Activated CD4-positive, alpha-beta T cell treated with anti-CD3 and anti-CD28 coated beads, Interleukin-2, Interleukin-6, amounts not matched to agents 100 ng/mL and 50 ng/mL, durations not matched to agents 16 hours and 8 hours (primary cell): ENCODE measurements at places on chromosomes 1 and 21.

GRCh38 chr1:58904299-58905125 is 120.7 kb upstream of the JUN start:
- DNase-seq: no peak

- DNase-seq: no peak
Measured at GRCh38 chr1:201708085-201708512, 120.9 kb upstream of the IPO9 start.

DNA sequence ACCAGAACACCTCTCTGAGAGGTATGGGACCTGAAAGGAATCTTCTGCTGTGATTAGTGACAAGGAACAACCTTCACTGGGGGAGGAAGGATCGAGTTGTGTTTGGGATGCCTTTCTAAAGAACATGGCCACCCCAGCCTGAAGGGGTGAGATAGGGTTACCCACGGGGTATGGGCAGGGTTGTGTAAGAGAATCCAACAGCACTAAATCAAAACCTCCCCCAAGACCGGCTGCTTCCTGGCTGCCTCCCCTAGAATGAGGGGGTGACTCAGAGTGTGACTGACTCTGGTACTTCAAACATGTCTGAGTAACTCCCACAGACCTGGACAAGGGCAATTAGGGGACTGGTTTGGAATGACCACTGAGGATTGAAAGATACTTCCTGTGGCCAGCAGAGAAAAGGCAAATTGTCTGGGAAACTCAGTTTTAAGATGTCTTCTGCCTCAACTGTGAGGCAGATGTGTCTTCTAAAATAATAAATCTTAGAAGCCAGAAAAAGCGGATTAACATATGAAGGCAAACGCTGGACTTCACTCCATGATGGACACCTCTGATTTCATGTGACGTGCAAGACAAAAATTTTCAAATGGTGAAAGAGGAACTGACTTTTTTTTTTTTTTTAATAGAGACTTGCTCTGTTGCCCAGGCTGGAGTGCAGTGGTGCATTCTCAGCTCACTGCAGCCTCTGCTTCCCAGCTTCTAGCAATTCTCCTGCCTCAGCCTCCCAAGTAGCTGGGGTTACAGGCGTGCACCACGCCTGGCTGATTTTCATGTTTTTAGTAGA is 6.7 kb upstream of the PTPN14 start:
- peak; percentile 21 for DNase-seq

- no peak for DNase-seq
Measured at GRCh38 chr1:3625151-3625907, 514 bp downstream of the TPRG1L start.

GRCh38 chr1:242162140-242162539 is 163.2 kb upstream of the MAP1LC3C start:
- no peak for DNase-seq

GRCh38 chr1:235006132-235006721 is 122.4 kb downstream of the TOMM20 start:
- peak; percentile 65 for DNase-seq

DNA sequence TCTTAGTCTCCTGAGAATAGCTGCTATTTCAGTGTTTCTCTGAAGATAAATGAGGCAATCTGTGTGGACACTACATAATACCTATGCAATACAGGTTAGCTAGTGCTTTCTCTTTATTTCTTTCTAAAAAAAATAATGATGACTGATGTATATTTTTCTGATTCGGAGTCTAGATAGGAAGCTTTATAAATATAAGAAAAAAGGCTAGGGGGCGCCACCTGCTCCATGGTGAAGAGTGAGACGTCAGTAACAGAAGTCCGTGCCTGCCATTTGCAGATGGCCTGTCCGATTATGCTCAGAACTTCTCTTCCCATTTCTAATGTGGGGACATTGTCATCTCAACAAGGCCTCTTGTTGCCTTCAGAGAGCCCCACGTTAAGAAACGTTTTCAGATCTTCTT is 26.4 kb downstream of the QSOX1 start:
- peak; percentile 31 for DNase-seq

GRCh38 chr1:223455470-223455869 is 62.3 kb downstream of the CCDC185 start:
- DNase-seq: no peak

- no peak for DNase-seq
Measured at GRCh38 chr1:197973206-197973605, 56.0 kb downstream of the LHX9 start.

- no peak for DNase-seq
Measured at GRCh38 chr1:58884706-58885661, 101.1 kb upstream of the JUN start.

DNA sequence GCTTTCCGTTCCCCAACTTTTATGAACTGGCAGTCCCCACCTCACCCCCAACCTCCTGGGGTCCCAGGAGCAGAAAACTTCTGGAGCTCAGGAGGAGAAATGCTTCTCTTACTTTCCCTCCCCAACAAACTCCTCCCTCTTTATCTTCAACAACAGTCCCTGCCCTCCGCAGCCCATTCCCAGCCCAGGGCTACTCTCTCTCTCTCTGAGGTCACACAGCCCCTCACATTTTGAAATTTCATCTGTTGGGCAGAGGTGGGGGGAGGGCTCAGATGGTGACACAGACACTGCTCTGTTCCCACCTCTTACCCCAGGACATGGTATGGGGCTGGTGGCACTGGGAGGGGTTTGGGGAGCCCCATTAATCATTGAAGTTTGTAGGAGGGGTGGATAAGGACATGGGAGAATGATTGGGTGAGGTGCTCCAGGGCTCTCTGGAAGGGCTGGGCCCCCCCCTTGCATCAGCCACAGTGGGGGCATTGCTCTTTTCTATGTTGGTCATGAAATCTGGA is 6.0 kb downstream of the PIK3CD start:
- no peak for DNase-seq

GRCh38 chr1:100535264-100535663 is 2.7 kb upstream of the GPR88 start:
- no peak for DNase-seq

GRCh38 chr21:14244911-14245310 is 29.0 kb downstream of the RBM11 start:
- no peak for DNase-seq

DNA sequence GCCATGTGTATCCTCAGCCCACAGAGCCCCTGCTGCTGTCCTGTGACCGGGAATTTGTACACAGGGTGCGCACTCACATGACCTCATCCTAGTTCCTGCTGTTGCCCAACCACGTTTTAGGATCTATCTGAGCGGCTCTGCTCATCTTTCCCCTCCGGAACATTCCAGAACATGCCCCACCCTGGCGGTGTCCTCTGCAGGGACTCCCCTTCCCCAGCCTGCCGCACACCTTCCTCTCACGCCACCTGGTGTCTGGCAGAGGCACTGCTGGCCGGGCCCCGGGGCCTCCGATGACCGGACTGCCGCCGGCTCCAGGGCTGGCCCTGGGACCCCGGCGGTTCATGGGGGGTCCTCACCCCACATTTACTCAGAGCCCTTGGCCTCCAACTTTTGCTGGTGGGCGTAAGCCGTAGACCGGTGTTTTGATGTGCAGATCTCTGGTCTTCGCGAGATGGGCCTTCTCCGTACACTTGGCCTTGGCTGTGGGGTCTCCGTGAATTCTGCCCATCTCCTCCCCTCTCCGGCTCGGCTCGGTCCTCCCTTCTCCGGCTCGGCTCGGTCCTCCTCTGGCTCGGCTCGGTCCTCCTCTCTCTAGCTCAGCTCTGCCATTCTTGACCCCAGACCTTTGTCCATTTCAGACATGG is 29.5 kb downstream of the ARHGEF16 start:
- DNase-seq: peak; percentile 43

DNA sequence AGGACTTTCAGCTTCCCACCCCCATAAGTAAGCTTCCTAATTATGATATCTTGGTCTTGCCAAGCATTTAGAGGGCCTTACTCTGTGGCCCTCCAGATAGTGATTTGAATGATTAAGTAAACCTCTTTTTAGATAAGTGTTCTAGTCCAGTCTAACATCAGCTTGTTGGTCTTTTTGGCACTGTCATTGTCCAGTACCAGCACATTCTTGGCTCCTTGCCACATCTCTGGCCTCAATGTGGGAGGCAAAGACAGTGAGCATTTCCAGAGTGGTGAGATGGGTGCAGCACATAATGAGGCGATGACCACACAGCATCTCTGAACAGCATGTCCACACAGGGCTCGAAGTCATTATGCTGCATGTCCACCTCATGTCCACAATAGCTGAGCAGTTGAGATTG is 6.1 kb downstream of the CAPZA1 start:
- no peak for DNase-seq

GRCh38 chr1:235999259-235999925 is 65.5 kb downstream of the NID1 start:
- peak; percentile 93 for DNase-seq

- DNase-seq: no peak
Measured at GRCh38 chr21:43819511-43820405, 30.4 kb downstream of the RRP1 start.

- DNase-seq: no peak
Measured at GRCh38 chr1:90963236-90963635, 58.6 kb downstream of the ZNF644 start.

- no peak for DNase-seq
Measured at GRCh38 chr1:53060579-53060978, 1.4 kb upstream of the PODN start.

- no peak for DNase-seq
Measured at GRCh38 chr1:82564333-82564732, 763.6 kb downstream of the ADGRL2 start.

GRCh38 chr21:28066596-28067387 is 925.9 kb downstream of the LTN1 start:
- DNase-seq: no peak

GRCh38 chr1:12185036-12185917 is 18.5 kb downstream of the TNFRSF1B start:
- DNase-seq: no peak

DNA sequence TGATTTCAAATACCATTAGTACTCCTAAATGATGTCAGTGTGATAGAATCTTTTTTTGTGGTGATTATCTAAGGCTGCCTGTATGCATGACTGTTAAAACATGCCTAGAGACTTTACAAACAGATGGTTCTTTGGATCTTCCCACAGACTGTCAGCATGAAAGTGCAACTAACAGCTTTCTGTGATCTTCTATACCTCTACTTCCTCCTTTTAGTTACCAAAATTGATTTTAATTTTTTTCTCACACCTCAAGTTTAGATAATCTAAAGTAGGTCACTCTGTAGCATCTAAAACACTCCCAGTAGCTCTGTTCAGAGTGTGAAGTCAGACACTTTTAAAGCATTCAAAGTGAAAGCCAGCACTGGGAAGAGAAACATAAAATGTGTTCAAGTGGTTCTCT is 534.5 kb downstream of the PTPRC start:
- DNase-seq: peak; percentile 71

DNA sequence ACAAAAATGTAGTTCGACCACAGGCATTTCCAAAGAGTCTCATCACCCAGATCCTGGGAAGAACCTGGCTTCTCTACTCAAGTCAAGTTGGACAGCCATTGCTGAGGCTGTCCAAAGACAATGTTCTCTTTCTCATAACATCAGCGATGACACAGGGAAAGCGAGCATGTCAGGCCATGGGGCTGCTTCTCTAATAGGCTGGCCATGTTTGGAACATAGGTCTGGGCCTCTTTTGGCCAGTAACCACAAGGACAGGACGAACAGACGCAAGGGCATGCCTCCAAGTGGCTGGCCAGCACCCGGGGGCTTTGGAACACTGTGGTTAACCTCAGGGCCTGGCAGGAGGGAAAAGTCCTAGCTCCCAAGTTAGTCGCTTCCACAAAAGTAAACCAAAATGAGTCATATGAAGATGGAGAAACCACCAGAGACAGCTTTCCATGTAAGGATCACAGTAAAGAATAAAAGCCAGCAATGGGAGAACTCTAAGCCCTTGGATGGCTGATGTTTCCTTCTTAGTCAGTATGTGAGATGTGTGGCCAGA is 80.6 kb upstream of the SLC44A3 start:
- DNase-seq: no peak

GRCh38 chr1:211695135-211695816 is 19.9 kb upstream of the NEK2 start:
- peak; percentile 19 for DNase-seq

DNA sequence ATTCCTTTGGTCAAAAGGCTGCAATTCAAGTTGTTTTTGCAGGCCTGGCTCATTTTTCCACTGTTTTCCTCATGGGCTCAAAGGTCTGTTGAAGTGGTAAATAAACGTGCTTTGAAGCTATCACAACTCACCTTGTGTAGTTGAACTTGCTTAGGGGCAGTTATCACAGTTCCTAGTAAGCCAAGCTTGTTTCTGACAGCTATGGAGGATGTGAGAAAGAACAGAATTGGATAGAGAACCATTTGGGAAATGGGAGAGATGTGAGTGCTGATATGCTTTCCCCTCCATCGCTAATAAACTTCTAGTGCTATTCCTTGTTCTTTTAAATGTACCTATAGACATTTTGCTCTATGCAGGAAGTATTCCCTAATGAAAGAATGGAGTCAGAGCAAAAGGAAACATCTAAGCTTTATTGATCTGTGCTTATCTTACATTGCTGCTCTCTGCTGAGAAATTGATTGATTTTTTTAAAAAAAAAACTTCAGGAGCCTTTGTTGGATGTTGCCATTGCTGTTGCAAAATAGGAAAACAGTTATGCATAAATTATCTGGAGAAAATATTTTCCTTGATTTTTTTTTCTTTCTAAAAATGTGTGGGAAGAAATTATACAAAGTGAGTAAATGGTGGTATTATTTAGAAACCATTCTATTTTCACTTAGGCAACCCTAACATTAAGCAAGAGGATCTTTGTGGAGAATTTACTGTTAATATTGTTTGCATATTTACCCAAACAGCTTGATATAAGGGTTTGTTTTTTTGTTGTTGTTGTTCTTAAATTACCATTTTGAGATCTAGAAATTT is 118.2 kb downstream of the MAGI3 start:
- DNase-seq: no peak

GRCh38 chr1:176904057-176904751 is 260.3 kb downstream of the ASTN1 start:
- no peak for DNase-seq

DNA sequence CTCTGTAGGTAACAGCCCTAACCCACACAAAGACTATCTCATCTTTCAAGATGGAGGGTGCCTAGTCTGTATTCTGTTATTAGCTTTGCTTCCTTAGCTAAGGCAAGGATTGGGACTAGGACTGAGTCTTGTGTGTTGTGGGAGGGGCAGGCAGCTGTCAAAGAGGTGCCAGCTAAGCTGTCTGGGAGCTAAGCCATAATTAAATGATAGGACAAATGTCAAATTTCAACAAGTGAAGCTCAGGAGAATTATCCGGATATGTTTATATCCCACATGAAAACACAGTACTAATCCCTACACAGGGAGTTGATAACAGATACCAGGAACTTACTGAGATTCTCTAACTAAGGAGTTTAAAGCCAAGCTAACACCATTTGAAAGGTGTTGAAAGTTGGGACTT is 70.5 kb upstream of the NGF start:
- DNase-seq: no peak

GRCh38 chr1:13514821-13515220 is 1.0 kb upstream of the LRRC38 start:
- no peak for DNase-seq
